ENCODE measurements at places on chromosomes 16 and 17.

DNA sequence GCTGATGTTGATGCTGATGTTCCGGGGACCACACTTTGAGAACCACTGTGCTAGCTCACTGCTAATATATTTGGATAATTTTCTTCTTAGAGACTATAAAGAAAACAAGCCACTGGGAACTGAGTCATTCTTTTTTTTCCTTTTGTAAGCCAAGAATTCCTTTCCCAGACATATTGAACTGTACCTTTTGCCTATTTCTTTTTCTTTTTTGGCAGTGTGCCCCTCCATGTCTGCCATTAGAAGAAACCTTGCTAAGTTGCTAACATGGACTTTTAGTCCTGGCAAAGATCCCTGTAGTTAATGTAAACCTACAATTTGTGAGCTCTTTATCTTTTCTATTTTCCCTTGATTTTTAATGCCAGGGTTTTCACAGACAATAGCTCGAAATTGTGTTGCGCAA is 17.3 kb upstream of the ERCC4 start:
- no peak for DNase-seq

GRCh38 chr16:13956635-13957196 is 36.8 kb downstream of the ERCC4 start:
- no peak for DNase-seq

DNA sequence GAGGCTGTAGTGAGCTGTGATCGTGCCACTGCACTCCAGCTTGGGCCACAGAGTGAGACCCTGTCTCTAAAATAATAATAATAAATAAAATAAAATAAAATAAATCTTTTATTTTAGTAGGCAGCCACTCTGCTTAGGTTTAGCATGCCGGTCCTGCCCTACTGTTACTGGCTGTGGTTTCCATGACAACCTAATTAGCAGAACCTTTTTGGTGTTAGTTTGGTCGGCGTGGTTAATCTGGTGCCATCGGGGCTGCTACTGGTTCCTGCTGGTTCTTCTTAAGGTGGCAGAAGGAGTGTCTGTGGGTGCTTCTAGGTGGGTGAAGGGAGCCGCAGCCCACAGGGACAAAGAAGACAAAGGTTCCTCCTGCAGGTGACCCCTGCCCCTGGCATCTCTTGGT is 37.8 kb upstream of the CBX4 start:
- no peak for DNase-seq

GRCh38 chr16:51569203-51569931 is 418.3 kb upstream of the SALL1 start:
- DNase-seq = no peak

GRCh38 chr17:10224582-10225195 is 26.3 kb upstream of the GAS7 start:
- no peak for DNase-seq

Data from activated CD8-positive, alpha-beta T cell treated with anti-CD3 and anti-CD28 coated beads, Interleukin-2, amount 10 ng/mL, durations not matched to agents 7 days and 5 days (primary cell).